Stimulated activated CD8-positive, alpha-beta memory T cell treated with anti-CD3 and anti-CD28 coated beads, Interleukin-2, amount 100 ng/mL, for 48 hours (primary cell): ENCODE measurements at places on chromosomes 4 and X.

- DNase-seq: no peak
Measured at GRCh38 chr4:123255971-123256370, 140.6 kb upstream of the SPRY1 start.

GRCh38 chr4:10063544-10064300 is 42.4 kb upstream of the SLC2A9 start:
- DNase-seq: no peak

DNA sequence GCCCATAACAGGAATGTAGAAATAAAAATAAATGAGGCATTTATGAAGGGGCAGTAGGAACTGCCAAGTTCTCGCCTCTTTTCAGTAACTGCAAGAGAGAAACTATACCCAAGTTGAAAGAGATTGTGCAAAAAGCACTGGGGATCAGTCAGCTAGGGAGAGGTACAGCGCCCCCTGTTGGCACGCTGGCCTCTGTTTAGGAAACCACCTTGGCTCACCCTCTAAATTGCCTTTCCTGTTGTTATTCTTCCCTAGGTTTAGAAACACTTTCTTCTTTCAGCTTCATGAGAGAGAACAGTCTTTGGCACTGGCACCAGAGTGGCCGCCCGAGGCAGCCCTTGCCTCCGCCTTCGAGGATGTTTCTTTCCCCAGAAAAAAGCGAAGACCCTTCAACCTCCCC is 348.5 kb downstream of the MID1IP1 start:
- DNase-seq: peak; percentile 41

DNA sequence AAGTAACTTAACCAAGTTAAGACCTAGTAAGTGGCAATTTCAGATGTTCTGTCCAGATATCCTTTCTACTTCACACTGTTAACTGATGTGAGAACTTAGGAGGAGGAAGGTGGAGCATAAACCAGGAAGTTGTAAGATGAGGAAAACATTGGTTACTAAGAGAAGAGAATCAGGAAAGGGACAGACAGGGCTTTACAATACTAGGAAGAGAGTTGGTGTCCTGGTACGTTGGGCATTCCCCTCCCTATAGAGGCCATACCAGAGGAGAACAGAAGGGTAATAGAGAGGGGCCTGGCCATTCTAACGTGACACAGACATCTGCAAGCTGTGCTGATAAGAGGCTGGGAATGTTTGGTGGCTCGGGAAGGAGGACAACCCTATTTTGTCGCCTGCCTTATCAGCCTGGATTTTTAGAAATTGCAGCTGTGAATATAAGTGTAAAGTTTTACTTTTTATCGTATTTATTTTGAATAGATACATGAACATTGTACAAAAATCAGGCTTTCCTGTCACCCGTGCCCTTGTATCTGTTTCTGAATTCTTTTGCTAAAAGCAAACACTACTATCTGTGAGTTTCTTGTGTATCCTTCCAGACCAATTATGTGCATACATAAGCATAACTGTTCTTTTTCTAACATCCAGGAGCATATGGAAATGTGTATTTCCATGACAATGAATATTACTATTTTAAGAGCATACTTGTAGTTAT is 53.5 kb upstream of the HPRT1 start:
- no peak for DNase-seq

- no peak for DNase-seq
Measured at GRCh38 chr4:189162888-189163287, 777.8 kb upstream of the FRG1 start.

- DNase-seq: no peak
Measured at GRCh38 chrX:42077675-42078074, 154.3 kb upstream of the CASK start.

- DNase-seq: no peak
Measured at GRCh38 chrX:133574716-133575115, 159.4 kb upstream of the GPC4 start.

- no peak for DNase-seq
Measured at GRCh38 chr4:12965334-12965733, 518.8 kb downstream of the RAB28 start.
